ENCODE measurements at places on chromosomes 5 and 9. TPM values are rescaled to one million over a fixed set of nuclear protein-coding genes. Genes with fewer than 3 reads are reported as not detected.
A peak's percentile ranks its signal among the peaks of the same experiment; 100 is the strongest.

Gene WHRN
- 5.2 TPM for total RNA-seq

GRCh38 chr5:33439905-33440481 is 772 bp upstream of the TARS1 start:
- no peak for DNase-seq

DNA sequence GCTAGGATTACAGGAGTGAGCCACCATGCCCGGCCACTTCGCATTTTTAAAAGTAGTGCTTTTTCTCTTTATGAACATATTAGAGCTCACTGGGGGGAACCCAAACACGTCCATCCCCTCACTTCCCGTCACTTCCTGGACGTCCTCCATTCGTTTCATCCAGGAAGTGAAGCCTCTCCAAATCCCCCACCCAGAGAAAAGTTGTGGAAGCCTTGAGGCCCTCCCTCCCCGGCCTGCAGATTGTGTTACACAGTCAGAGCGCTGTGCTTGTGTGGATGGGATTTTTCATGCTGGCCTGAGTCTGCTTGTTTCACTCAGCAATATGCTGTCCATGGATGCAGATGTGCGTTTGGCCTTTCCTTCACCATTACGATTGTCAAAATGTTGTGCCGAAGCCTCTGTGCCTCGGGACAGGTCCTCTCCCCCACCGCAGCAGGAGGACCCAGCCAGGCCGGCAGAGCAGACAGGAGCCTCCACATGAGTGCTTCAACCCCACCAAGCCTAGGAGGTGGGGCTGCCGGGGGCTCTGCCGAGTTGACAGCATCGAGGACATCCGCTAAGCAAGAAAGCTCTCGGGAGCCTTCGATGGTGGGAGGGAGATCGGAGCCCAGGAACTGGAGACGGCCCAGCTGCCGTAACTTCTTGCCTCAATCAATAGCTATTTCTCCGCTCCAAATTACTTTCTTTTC is 121.6 kb upstream of the PPP1R26 start:
- no peak for DNase-seq

DNA sequence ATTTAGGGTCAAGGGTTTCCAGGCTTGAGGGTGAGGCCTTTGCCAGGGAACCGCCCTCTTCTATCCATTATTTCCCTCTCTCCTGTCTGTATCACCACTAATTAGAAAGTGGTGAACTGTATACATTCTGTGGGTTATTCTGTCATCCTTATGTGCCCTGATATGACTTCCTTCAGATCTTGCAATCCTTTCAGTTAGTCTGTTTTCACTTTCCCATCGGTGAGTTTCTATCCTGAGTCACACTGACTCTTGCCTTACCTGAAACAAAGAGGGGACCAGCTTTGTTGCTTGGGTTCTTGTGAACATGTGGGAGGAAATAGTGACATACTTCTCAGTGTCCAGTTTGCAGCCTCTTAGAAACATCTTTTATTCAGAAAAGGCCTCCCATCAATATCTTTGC is 205.4 kb upstream of the GHR start:
- DNase-seq, result no peak

DNA sequence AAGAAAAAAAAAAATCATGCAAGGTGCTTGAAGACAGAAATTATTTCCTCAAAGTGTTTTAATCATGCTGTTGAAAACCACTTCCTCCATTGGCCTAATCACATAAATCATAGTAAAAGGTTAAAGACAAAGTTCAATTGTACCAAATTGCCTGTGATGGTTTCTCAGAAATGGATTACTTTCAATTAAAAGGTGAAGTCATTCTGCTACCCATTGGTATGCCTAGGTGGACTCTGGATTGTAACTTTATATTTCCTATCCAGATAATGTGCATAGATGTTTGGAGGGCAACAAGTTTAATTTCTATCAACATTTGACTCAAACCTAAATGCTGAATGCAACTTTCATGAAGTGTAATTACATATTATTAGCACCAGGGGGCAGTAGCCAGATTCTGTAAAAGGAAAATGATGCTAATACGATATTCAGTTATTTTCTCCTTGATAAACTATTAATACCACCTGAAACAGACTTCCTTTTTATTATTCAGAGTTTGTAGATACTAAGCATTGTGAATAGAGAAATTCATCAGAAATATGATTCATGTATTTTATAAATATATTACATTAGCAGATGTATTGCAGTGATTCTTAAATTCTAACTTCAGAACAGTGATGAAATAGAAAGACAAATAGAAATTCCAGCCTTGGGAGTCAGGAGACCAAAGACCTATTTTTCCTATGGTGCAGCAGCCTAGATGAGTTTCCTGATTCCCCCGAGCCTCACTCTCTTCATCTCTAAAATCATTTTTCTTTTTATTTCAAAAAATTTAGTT is 148.2 kb downstream of the CAAP1 start:
- DNase-seq, result no peak

- no peak for DNase-seq
Measured at GRCh38 chr9:96085491-96086143, 210.1 kb downstream of the ERCC6L2 start.

GRCh38 chr9:111016016-111016415 is 22.3 kb downstream of the LPAR1 start:
- DNase-seq, result no peak

GRCh38 chr5:74021126-74021525 is 395.1 kb downstream of the ARHGEF28 start:
- no peak for DNase-seq

DNA sequence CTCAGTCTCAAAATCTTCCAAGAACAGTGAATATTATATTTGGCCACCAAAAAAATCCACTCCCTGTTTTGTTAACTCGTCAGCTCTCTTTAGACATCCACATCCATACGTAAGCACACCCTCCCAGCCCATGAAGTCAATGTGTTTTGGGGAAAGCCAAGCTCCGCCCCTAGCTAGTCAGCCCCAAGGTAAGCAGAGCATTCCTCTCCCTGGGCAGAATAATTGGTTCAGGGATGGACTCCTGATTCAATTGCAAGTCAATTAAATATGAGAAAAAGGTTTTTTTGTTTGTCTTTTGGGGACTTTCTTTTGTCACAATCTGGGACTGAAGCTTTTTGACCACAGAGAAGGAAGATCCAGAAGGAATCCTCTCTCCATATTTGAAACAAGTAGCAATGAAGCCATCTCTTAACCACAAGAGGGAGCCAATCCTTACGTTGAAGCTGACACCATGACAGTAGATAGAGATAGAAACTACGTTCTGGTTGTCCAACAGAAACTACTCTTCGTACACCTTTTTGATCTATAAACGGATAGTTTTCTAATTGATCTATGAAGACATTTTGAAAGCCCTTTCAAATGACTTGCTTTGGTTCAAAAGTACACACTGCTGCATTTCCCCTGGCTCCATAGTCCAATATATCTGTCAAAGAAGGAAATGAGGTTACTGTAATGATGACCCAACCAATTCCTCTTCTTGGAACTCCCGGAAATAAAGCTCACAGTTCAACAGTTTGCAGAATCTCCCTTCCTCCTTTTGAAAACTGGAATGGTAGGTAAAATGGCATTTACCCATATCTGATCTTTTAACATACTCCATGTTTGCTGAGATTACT is 166.4 kb downstream of the TLE1 start:
- no peak for DNase-seq

DNA sequence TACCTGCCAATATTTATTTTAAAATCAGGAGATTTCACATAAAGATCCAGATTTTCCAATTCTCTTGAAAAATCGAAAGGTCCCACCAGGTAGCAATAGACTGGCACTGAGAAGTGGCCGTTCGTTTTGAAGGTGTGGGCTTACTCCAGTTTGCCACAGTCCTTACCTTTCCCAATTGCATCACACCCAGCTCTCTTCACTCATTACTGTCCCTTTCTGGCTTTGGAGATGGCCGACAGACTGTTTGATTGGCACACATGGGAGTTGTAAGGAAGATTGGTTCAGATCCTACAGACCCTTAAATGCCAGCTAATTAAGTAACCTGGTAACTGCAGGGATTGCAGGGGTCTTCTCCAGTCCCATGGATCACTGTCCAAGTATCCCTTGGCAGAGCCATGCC is 68.7 kb upstream of the LARP1 start:
- no peak for DNase-seq

DNA sequence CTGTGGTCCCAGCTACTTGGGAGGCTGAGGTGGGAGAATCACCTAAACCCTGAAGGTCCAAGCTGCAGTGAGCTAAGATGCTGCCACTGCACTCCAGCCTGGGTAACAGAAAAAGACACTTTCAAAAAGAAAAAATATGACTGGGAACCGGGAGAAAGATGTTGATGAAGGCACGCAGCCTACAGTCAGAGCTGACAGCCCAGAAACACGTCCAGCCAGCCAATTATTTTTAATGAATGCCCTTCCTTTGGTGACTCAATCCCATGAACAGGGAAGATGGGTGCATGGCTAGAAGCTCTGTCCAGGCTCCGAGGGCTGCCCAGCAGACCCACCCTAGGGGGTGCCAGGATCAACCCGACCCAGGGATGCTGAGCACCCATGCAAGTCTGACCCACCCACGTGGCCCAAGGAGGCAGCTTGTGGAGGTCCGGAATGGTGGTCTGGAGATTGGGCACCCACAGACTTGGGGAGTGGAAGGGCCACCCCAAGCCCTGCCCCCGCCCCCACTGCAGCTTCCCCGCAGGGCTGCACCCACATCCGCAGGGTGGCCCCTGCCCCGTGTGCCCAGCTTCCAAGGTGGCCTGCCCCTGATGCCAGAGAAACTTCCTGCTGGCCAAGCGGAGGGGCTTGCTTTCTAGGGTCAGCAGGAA is 51.0 kb downstream of the ADAMTS2 start:
- DNase-seq, result no peak

DNA sequence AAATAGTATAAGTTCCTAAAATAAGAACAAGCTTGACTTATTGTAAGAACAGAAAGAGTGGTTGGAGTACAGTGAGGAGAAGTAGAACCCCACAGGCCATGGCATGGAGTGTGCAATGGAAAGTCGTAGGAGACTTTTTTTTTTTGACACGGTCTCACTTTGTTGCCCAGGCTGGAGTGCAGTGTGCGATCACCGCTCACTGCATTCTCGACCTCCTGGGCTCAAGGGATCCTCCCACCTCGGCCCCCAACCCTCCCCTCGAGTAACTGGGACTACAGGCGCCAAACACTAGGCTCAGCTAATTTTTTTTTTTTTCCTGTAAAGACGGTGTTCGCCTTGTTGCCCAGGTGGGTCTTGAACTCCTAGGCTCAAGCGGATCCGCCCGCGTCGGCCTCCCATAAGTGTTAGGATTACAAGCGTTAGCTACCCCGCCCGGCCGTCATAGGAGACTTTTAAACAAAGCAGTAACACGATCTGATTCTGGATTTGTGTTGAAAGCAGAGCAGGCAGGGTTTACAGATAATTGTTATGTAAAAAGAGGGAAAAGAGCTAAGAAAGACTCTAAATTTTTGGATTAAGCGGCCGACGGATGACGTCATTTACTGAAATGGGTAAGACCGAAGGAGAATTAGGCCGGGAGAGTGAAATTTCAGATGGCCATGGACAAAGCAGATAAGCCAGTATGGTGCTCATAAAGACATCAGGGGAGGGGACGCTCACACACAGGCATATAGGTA is 752 bp downstream of the TSTD2 start:
- DNase-seq, result peak; percentile 52

- DNase-seq, result no peak
Measured at GRCh38 chr5:138064526-138064925, 19.3 kb upstream of the WNT8A start.

DNA sequence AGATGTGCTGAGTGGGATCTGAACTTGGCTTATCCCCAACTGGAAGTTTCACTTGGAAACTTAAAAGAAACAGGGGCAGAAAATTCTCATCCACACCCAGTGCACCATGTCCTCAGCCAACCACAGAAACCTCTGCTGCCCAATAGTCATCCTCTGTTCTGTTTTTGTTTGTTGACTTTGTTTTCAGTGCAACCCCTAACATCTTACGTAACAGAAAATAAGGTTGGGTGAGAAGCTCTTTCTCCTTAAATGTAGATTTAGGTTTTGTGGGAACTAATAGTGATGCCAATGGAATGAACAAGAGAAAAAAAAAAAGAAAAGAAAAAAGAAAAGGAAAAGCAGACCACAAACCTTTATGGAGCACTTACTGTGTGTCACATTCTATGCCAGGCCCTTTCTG is 262.8 kb downstream of the PAPPA start:
- DNase-seq, result no peak

Data from epithelial cell of proximal tubule (primary cell).